ENCODE measurements at places on chromosomes 3 and 15.

- no peak for DNase-seq
Measured at GRCh38 chr15:25766417-25766816, 96.7 kb downstream of the ATP10A start.

DNA sequence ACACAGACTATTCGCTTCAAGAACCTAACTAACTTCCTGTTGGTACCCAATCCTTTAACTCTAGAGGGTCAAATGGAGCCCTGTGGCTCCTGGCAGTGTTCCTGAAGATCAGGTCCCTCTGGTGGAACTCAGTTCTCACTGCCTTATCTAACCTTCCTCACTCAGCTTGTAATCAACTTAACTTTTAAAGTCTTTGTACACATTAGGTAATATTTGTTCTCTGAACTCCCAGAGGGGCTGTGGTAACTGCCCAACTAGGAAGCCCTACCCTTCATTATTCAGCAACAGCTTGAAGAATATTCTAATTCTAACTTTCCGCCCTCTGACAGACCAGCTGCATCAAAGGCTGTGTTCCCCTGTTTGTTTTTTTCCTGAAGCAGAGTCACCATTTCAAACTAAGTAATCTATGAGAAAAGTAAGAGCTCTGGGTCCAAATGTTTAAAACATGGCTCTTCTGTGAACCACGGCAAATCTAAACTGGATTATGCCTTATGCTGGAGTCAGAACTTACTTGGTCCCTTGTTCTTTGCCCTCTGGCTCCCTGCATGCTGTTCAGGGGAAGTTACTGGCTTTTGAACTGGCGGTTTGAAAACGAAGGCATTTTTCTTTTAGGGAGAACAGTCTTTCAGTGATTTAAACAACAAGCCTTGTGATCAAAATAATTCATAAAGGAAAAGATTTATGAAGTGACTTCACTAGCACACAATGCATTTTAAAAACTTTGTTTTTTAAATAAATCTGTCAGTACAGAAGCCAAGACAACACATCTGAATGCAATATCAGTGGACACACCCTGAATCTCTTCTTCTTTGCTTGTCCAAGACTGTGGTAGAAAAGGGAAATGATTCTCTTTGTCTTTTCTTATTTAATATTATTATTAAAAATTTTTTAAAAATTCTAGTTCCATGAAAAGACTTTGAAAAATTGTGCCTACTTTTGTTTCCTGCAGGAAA, 365.6 kb downstream of the TIGIT start:
- no peak for DNase-seq

- DNase-seq = no peak
Measured at GRCh38 chr3:172624999-172625398, 85.9 kb downstream of the NCEH1 start.

GRCh38 chr3:131053043-131053859, 26.6 kb downstream of the NEK11 start:
- DNase-seq = no peak

DNA sequence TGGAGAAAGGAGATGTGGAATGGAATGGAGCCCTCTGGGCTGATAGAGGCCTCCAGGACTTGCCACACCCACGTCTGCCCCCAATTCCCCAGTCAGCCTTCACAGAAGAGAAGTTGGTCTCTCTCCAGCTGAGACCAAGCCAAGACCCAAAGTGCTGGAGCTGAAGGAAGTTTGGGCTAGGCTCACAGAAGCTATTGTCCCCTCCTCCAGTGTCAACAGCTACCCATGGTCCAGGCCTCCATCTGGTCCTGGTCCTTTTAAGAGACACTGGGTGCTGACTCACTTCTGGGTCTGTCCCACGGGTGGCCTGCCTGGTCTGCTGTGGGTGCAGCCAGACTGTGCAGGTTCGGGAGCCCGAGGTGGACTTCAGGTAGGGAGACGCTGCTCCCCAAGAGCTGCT, 179.8 kb downstream of the APBA2 start:
- DNase-seq = no peak

DNA sequence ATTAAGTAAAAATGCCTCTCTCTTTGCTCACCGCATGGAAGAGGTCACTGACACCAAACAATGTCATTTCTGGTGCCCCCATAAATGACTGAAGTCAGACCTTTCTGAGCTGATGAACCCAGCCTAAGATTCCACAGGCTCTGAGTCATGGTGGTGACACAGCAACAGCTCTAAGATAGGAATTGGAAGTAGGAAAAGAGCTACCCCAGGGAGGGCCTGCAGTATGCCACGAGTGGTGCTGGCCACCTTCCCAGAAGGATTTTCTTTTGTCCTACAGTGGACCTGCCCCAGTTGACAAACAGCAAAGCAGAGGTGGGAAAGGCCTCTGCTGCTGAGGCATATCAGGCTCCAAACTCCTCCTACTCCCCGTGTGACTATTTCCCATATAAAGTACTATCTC, 208.1 kb downstream of the MINAR1 start:
- DNase-seq = no peak

DNA sequence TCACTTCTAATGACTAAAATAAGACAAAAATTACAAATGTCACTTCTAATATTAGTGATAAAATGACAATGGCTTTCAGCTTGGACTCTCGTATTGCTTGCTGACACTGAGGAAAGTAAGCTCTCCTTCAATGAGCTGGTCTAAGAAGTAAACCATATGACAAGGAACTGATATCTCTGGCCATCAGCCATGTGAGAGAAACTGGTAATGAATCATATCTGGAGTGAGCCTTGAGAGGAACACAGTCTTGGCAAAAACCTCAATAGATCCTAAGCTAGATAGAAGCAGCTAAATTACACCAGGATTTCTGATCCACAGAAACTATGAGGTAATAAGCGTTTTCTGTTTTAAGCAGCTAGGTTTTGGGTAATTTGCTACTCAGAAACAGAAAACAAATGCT, 1575.1 kb downstream of the OTOL1 start:
- no peak for DNase-seq

DNA sequence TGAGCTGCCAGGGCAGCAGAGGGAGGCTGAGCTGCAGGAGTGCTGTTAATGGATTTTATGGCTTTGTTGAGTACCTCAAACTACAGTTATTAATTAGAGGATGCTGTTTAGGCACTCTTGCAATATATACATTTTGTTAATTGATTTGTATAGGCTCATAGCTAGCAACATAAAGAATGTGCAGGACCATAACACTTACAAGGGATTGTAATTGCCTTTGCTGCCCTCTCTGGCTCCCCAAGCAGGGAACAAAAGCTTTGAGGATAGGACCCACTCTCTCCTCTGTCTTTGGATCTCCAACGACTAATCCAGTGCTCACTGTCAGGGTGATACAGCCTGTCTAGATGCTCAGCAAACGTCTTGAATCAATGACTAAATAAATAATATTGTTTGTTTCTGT, 1.2 kb upstream of the CLSTN2 start:
- no peak for DNase-seq

DNA sequence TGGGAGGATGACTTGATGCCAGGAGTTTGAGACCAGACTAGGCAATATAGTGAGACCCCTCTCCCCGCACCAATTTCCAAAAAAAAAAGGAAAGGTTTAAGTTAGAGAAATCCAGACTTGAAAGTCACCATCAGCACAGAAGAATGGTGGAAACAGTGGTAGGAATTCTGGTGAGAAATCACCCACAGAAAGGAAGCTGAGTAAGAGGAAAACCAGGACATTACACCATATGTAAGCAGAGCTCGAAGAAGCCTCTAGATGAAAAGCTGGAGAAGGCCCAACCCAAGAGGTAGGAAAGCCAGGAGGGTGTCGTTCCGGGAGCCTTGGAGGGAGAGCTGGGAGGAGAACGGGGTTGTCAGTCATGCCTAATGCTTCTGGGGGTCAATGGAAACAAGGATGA, 40.5 kb downstream of the RASGRP1 start:
- no peak for DNase-seq

GRCh38 chr3:173889596-173889995, 492.1 kb downstream of the NLGN1 start:
- DNase-seq = no peak

DNA sequence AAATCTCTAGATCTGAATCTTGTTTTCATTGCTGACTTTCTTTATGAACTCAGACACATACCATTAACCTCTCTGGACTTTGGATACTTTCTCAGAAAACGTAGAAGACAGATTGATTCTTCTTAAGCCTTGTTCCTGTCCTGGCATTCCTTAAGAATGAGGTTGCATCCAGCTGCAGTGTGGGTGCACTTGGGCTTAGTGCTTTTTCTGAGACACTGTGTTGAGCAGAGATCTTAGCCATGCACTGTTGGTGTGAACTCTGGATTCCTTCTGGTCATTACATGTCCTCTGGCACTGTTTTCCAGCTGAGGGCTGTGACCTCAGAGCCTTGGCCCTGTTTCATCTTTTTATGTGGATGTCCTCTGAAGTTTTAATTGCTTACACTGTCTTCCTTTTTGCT, 428.3 kb downstream of the CNTN4 start:
- no peak for DNase-seq

DNA sequence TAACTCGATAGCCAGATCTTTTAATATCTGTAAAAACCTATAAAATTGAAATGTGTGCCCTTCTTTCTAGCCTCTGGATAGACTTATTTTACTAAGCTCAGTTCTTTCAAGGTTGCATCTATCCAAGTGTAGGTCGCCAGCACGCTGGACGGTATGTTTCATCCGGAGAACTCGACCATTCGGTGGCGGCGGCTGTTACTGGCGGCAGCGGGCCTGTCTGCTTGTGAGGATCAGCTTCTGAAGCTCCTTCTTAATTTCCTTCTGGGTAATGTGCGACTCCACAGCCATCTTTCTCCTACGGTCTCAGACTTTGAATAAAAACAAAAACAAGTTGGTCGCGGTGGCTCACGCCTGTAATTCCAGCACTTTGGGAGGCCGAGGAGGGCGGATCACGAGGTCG, 4.1 kb downstream of the PP2D1 start:
- no peak for DNase-seq

DNA sequence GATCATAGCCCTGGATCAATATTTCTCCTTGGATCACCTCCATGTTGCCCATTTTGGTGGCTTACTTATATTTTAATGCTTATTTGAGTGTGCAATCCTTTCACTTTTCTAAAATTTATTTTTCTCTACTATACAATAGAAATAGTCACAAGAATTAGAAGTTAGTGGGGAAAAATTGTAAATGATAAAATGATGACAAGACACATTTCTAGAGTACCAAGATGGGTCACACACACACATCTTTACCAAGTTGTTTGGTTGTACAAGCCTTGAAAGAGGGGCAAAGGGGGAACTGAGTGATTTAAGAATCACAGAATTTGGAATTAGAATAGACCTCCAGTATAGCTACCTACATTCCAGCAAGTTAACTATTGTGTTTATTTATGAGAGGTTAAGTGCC, 545.8 kb downstream of the RBMS3 start:
- no peak for DNase-seq

- peak; percentile 11 for DNase-seq
Measured at GRCh38 chr3:24185738-24186384, 240.8 kb downstream of the NR1D2 start.

GRCh38 chr15:52552303-52552702, 16.5 kb downstream of the ARPP19 start:
- no peak for DNase-seq

GRCh38 chr3:107220538-107220937, 156.7 kb upstream of the CCDC54 start:
- no peak for DNase-seq

DNA sequence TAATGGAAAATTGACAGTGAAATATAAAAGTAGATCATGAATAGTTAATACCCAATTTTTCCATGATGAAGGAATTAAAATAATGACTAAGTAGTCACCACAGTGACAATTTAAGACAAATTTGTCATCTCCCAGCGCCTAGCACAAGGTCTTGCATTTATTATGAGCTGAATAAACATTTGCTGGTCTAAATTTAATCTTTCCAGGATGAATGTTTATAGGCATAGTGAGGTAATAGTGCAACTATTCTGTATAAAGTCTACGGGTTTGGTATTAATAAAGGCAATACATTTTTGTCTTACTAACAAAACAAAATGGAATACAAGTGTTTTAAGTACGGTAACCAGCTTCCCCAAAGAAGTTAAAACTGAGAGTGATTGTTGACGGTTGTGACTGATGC, 209.3 kb downstream of the CD47 start:
- no peak for DNase-seq

GRCh38 chr3:178058629-178059028, 477.6 kb upstream of the KCNMB2 start:
- DNase-seq = no peak
